Activated CD8-positive, alpha-beta T cell treated with anti-CD3 and anti-CD28 coated beads for 36 hours (primary cell): ENCODE measurements at places on chromosomes 1 and 21. TPM values are rescaled to one million over a fixed set of nuclear protein-coding genes. Genes with fewer than 3 reads are reported as not detected.

GRCh38 chr1:77664939-77665516 is 17.4 kb downstream of the ZZZ3 start:
- no peaks in the 10 kb centered on the region for H3K27me3 ChIP-seq
- peaks cover 49% of the 10 kb centered on the region for H3K4me1 ChIP-seq
- peak overlapping the region; percentile 67 for H3K27ac ChIP-seq

TTC39A gene
- total RNA-seq = 0.50 TPM

DNA sequence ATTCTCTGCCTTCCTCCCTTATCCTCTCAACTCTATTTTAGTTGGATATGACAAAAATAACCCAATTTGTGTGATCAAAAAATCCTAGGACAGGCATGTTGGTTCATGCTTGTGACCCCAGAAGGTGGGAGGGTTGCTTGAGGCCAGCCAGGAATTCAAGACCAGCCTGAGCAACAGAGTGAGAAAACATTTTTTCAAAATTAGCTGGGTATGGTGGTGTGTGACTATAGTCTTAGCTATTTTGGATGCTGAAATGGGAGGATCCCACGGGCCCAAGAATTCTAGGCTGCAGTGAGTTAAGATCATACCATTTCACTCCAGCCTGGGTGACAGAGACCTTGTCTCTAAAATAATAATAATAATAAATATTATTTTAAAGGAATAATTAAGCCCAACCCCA is 1383.1 kb upstream of the ADGRL2 start:
- no peak overlapping the region for H3K4me3 ChIP-seq
- DNase-seq = no peak
- H3K36me3 ChIP-seq = no peaks in the 10 kb centered on the region
- no peak overlapping the region for H3K27ac ChIP-seq

DNA sequence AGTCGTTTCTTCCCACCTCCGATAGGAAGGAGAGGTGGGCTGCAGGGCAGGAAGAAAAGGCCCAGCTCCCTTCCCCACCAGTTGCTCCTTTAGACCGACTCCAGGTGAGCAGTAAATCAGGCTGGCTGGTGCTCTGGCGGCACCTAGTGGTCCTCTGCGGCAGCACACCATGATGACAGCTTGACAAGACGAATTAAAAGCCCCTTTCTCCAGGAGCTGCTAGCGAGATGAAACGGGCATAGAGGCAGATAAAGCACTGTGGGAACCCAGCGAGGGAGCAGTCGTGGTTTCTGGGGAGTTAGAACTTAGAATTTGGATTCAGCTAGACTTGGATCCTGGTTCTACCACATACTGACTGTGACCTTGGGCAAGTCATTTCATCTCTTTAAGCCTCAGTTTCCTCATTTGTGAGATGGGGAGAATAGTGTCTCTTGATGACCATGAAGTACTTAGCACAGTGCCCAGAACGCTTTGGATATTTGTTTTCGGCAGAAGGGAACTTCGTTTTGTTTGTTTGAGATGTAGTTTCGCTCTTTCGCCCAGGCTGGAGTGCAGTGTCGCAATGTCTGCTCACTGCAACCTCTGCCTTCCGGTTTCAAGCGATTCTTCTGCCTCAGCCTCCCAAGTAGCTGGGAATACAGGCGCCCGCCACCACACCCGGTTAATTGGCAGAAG is 21.8 kb upstream of the COL9A2 start:
- peaks cover 41% of the 10 kb centered on the region for H3K4me1 ChIP-seq
- no peak overlapping the region for H3K4me3 ChIP-seq
- peak; percentile 96 for DNase-seq
- H3K36me3 ChIP-seq = peaks cover 6% of the 10 kb centered on the region
- H3K27me3 ChIP-seq = no peaks in the 10 kb centered on the region
- H3K27ac ChIP-seq = peak overlapping the region; percentile 9

GRCh38 chr1:206736878-206737728 is 33.5 kb upstream of the IL19 start:
- DNase-seq = peak; percentile 60
- H3K27me3 ChIP-seq = no peaks in the 10 kb centered on the region
- peak overlapping the region; percentile 72 for H3K27ac ChIP-seq
- H3K36me3 ChIP-seq = peaks cover 11% of the 10 kb centered on the region

CTTNBP2NL gene
- 1.1 TPM for total RNA-seq
